ENCODE measurements at places on chromosomes 1 and 21.

GRCh38 chr1:179809506-179810366 is 66.6 kb downstream of the FAM163A start:
- no peak for DNase-seq

DNA sequence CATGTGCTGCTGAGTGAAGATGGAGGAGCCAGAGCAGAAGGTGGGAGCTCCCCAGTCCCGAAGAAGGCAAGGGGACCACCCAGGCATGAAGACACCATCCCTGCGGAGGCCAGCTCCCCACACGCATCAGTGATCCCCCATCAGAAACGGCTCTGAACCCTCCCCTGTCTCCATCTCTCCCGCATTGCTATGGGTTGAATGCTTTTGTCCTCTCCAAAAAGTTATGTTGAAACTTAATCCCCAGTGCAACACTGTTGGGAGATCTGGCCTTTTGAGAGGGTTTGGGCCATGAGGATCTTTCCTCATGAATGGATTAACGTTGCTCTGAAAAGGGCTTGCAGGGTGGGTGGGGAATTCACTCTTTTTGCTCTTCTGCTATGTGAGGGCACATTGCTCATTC is 147.6 kb downstream of the AJAP1 start:
- DNase-seq = no peak

DNA sequence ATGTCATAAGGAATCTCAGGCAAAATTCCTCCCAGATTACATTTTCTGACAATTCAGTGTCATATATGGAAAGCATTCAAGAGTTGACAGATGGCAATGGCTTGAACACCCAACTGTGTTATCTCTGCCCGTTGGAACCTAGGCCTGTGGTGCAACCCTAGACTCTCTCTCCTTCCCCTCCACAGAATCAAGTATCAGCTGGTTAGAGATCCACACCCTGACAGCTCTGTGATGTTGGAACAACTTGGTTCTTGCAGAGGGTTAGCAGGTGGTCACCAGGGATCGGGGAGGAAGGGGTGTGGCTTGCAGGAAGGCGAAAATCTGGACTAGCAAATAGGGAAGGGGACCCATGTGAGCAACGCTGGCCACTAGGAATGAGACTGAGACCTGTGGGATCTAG is 26.3 kb downstream of the PCSK9 start:
- DNase-seq = no peak

GRCh38 chr1:198387587-198387986 is 152.9 kb downstream of the ATP6V1G3 start:
- no peak for DNase-seq

DNA sequence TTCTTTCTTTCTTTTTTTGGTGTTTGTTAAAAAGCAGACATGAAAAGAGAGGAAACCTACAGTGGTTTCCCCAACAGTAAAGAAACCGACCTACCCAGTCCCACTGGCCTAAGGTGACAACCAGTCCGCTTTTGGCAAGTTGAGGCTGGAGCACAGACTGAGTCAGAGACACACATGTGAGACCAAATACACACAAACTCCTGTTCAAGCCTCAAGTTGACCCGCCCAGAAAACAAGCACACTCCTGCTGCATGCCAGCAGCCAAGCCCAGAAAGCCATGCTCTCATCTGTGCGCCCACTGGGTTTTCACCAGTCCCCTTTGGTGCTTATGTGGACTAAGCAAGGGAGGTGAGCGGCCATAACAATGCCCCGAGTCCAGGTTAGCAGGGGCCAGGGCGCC is 64.6 kb upstream of the GPR153 start:
- DNase-seq = no peak

DNA sequence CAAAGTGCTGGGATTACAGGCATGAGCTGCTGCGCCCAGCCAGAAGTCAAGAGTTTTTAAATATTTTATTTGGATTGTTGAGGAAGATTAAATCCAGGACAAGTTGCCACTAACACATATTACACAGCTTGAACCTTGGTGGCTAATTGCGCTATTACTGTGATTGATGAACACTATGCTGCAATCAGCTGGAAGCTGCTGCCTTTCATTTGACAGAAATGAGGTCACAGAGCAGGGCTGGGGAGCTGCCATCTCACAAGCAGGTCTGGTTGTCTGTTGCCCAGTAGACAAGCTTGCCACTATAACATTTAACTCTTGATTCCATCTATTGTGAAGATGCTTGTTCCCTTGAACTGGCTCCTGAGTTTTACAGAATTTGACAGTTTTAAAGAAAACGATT is 37.4 kb upstream of the NRDC start:
- no peak for DNase-seq

DNA sequence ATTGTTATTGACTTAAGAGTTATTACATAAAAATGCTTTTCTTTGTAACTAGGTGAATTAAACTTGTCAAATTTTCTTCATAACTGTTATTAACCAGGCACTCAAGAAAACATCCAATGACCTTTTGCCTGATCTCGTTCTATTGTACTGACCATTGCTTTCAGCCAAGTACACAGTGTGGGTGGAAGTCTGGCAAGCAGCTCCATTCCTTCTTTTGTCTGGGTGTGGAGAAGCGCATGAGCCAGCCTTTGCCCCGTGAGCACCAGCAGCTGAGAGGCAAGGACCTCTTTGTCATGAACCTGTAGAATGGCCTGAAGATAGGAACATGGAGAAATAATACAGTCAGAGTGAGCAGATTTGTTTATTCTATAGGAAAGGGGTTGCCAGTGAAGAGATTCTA is 57.5 kb downstream of the IARS2 start:
- no peak for DNase-seq

GRCh38 chr1:30745834-30746208 is 11.8 kb downstream of the LAPTM5 start:
- DNase-seq = no peak

DNA sequence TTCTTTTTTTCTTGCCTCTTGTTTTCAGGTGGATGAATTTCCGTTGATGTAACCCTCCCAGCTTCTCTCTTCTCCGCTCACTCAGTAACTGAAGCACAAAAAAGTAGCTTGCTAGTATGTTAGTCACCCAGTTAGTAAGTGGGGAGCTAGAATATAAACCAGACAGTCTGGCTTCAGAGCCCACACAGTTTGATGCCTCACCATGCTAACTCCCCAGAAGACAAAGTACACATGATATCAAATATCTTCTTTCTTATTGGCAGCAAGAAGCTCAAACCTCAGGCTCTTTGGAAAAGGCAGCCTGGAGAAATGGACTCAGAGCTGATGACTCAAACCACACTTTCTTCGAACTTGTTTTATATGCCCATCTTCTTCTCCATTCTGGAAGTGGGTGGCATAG is 187.5 kb upstream of the PLXNA2 start:
- peak; percentile 88 for DNase-seq

DNA sequence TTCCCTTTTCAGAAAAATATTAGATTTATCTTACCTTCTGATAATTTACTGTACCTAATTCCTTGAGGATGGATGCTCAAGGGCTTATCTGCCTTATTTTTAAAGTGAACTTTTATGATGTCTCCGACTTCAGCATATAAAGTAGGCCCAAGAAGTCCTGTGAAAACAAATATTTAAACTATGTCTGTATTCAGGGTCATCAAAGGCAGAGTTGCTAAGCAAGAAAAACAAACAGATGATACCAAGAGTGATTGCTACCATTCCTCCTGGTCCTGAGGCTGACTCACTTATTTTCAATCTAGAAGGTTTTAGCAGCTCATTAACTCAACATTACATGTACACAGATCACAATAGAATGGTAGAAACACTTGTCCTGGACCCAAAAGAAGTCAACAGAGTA is 14.1 kb downstream of the F5 start:
- no peak for DNase-seq

DNA sequence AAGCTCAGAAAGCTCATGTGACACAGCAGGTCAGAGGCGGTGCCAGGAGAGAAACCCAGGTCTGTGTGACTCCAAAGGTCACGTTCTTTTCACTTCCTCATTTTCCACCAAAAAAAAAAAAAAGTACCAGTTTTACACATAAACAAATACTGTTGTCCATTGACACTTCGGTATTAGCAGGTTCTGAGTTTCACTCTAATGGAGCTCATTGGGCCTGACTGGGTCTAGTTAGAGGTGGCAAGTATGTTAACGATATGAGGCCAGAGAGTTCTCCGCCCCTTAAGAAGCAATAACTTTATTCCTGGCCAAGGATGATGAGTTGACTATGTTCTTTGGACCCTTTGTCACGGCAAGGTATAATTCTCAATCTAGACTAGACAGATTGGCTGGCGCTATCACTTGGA is 30.0 kb upstream of the SDE2 start:
- no peak for DNase-seq

GRCh38 chr1:229621663-229622062 is 4.3 kb downstream of the TAF5L start:
- no peak for DNase-seq

- no peak for DNase-seq
Observed at GRCh38 chr1:168759077-168759476, 30.1 kb upstream of the DPT start.

DNA sequence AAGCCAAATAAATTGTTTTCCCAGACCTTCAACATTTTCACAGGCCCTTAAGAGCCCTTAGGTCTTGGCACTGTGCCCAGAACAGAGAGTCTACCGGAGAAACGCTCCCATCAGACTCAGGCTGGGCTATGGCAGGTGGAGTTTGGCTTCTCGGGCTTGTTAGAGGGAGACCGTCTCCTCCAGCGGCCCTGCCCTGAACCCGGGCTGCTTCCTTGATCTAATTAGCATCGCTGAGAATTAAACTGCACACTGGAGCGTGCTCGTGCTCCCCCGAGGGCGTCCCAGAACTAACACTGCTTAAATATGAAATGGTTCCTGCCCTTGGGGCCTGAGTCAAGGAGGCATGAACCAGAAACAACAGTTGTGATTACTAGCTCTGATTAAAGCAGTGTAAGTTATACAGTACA is 634.4 kb downstream of the MATN1 start:
- DNase-seq = no peak

- DNase-seq = no peak
Observed at GRCh38 chr21:45830221-45830640, 151.3 kb upstream of the COL6A1 start.

DNA sequence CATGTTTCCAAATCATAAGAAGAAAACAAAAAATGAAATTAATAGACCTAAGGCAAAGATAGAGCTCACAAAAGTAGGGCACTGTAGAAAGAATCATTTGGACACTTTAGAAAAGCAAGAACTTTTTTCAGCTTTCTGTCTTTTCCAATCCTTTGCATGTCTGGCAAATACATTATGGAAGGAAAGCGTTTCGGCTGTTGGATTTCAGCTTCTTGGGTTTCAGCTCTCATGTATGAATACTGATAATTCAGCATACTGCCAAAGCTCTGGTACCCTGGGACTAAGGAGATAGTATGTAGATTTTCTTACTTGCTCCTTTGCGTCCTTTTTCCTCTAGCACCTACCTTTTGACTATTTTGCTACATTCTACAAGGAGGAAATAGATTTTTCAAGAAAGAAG is 375.9 kb downstream of the BRINP3 start:
- DNase-seq = no peak

GRCh38 chr1:8462371-8462892 is 144.5 kb downstream of the SLC45A1 start:
- DNase-seq = no peak

GRCh38 chr1:6273380-6273891 is 12.5 kb upstream of the GPR153 start:
- peak; percentile 23 for DNase-seq

- no peak for DNase-seq
Observed at GRCh38 chr1:244851546-244852231, 12.7 kb downstream of the HNRNPU start.

DNA sequence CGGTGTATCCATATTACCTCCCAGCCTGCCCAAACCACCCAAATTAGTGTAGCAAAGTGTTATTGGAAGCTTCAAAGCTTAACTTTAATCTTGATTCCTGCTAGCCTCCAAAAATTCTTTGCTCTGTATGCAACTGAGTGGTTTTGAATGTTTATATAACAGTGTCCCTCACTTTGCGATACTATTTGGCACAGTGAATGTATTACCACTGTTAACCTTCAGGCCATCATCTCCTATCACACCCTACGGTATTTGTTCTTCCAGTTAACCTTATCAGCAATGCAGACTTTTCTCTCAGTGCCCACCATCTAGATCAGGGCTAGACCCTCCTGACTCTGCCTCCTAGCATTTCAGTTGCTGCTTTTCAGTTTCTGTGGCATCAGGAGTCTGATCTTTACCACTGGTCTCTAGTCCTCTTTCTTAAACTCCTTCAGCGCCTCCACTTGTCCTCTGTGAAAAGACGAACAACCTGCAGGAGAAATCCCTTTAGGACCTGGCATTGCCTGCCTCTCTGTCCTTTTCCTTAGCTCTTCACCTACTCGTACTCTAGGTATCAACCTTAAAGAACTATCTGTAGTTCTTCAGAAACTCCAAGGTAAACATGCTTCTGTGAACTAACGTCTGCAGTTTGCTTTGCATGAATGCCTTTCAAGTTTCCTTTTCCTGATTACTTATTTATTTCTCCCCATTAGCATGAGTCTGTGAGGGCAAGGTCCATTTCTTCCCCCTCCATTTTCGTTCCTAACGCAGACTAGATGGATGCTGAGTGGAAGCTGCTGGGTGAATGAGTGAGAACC is 71.7 kb downstream of the SNX7 start:
- no peak for DNase-seq
